ENCODE measurements at places on chromosomes 11 and 22.

- DNase-seq: no peak
These were observed 1484.9 kb downstream of the BRD1 start for GRCh38 chr22:48342732-48343131.

- DNase-seq: no peak
These were observed 7.0 kb downstream of the GTF2H1 start for GRCh38 chr11:18329196-18329870.

DNA sequence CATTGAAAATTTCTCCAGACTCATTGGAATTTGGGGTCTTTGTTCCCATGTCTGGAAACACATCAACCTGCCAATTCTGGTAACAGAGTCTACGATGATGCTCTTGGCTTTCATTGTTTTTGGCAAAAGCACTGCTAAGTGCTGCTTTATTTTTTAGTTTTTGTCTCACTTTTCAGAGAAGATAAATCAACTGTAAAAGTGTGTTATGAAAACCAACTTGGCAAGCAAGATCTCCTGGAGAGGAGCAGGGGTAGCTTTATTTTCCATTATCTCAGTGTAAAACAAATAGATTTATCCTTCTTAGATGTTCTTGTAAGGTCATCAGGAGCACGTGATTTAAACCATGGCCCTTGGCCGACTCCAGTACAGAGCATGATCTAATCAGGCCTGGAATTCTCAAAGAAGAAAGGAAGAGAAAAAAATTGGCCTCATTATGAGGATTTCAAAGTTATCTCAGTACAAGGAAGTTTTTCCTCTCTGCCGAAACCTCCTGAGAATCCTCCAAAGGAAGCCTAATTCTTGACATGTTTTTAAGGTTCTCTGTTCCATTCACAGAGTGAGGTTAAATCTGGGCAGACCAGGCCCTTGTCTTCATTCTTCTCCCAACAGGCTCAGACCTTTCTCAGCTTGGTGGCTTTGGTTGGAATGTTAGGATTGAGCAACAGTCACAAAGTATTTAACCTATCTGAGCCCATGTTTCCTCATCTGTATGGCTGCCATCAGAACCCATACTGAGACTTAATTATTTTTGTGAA is 16.4 kb upstream of the PAMR1 start:
- DNase-seq: no peak

GRCh38 chr11:35712533-35712932 is 50.0 kb downstream of the TRIM44 start:
- DNase-seq: no peak

DNA sequence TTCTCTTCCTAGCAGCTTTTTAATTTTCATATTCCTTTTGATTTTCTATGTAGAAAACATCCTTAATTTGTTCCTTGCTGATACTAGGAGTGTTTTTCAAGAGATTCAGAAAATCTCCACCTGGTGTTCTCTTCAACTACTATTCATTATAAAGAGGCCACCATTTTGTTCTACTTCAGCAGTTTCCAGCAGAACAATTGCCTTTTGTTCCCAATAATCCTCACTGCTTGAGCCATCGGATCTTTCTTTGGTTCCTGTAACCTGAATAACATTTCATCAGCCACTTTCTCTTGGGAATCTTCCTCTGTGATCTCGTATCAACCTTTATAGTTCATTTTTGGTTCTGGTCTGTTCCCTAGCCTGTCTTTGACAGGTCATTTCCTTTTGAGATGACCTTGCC is 1.8 kb upstream of the OR10A5 start:
- no peak for DNase-seq

DNA sequence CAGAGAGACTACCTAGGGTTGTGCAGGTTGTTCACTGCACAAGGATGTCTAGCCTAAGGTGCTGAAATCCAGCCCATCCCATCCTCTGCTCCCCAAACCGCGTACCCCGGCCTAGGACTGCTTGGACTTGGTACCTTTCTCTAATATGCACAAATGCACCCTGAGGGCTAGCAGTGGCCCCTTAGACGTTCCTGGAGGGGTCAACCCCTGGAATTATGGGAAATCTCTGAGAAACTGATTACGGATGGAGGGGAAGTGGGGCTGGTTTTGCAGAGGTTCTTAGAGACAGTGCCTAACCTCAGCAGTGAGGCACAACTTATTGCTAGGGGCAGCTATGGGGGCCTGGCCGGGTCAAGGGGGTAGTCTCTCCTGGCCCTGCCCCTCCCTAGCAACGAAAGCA is 2.5 kb downstream of the C11orf68 start:
- DNase-seq: no peak

DNA sequence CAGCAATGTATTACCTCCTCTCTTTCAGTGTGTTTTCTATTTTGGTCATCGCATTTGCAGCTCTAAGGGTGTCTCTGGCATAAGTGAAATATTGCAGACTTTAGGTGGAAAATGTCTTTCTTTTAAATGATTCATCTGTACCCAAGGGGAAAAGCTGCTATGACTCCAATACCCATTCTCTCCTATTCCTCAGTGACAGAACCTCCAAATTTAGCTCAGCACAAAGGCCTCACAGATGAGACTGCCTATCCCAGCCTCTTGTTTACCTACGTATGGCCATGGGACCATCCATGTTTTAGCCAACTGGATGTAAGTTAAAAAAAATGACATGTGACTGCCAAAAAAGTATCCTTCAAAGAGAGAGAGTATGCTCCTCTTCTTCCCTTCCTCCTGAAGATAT is 7.9 kb downstream of the MTMR2 start:
- no peak for DNase-seq

- DNase-seq: no peak
These were observed 465 bp downstream of the SUN2 start for GRCh38 chr22:38755155-38755910.

- DNase-seq: no peak
These were observed 48.2 kb upstream of the SMCO4 start for GRCh38 chr11:93591247-93591898.

DNA sequence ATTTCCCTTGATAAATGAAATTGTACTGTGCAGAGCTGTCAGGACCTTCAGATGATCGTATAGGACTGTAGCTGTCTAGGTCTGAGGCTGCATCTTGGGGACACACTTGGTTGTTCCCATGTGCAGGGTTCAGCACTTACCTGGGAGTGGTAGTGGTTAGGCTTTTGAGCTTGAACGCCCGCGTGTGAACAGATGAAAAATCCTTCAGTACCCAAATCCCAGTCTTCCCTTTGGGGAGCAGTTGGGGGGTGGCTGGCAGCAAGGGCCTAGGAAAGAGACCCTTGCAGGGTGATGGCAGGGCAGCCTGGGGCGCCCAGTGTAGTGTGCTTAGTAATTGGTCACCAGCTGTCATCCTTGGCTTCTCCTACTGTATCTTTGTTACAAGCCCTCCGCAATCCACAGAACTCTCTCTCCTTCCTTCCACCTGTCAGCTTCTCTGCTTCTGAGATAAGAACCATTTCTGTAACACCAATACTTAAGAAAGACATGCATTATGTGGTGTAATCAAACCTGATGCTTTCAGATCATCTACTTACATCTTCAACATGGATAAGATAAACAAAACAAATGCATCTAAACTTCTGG is 64.6 kb downstream of the MORC2 start:
- DNase-seq: no peak

All from epithelial cell of prostate (primary cell).